Stimulated activated naive B cell treated with anti-CD40 and anti-IgM and Interleukin-4, amounts not matched to agents 10 μg/mL and 1 μg/mL and 100 μg/mL, for 72 hours (primary cell): ENCODE measurements at places on chromosomes 12 and 14.

GRCh38 chr14:31926652-31927347 is 150.3 kb upstream of the ARHGAP5 start:
- no peak for DNase-seq

DNA sequence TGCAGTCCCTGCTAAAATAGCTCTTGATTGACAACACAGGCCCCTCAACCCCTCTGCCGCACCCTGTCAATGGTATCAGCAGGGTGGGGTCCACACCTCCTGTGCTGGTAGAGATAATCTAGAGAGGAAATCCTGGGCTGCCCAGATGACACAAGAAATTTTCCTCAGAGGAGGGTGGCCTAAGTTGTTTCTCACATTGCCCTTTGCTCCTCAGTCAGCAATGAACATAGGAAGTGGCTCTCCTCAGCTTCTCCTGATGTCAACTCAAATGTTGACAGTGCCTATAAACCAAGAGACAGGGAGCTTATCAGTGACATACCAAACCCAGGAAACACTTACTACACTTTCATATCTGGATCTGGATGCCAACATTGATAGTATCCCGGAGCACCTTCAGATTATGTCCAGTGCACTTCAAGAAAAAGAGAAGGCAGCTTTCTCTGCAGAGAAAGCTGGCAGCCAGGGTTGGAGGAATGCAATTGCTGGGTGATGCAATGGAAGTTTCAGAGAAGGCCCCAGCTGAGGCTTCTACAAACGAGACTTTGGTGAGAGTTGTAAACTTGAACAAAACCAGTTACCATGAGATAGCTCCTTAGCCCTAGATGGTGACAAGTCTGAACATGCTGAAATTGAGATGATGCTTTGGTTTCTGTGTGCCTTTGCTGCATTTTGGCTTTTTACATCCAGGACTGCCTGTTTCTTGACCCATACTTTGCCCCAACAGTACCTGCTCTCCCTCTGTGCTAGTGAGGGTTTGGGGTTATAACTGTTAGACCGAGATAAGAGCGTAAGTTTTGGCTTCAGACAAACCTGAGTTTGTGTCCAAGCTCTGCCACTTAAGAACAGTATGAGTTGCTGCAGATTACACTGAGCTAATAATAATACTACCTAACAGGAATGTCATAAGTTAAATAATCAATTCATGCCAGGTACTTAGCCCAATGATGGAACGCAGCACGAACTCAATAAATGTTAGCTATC is 183.5 kb downstream of the NUAK1 start:
- no peak for DNase-seq

- no peak for DNase-seq
Observed at GRCh38 chr12:47814539-47815170, 5.0 kb downstream of the HDAC7 start.

DNA sequence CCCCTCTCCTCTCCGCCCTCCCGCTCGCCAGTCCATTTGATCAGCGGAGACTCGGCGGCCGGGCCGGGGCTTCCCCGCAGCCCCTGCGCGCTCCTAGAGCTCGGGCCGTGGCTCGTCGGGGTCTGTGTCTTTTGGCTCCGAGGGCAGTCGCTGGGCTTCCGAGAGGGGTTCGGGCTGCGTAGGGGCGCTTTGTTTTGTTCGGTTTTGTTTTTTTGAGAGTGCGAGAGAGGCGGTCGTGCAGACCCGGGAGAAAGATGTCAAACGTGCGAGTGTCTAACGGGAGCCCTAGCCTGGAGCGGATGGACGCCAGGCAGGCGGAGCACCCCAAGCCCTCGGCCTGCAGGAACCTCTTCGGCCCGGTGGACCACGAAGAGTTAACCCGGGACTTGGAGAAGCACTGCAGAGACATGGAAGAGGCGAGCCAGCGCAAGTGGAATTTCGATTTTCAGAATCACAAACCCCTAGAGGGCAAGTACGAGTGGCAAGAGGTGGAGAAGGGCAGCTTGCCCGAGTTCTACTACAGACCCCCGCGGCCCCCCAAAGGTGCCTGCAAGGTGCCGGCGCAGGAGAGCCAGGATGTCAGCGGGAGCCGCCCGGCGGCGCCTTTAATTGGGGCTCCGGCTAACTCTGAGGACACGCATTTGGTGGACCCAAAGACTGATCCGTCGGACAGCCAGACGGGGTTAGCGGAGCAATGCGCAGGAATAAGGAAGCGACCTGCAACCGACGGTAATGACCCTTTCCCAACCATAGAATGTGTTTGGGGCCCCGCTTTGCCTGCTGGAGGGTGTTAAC is 615 bp downstream of the CDKN1B start:
- DNase-seq: peak; percentile 9

DNA sequence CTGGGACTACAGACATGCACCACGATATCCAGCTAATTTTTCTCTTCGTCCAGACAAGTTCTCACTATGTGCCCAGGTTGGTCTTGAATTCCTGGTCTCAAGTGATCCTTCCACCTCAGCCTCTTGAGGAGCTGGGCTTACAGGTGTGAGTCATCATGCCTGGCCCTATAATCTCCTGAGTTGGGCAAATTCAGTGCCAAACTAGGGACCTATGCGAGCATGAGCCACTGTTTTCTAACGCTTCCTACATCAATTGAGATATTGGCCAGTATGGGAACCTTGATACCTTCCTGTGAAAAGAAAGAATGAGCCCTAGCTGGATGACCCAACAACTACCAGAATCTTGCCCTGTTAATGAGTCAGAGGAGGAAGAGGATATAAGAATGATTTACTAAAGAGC is 585.2 kb downstream of the C12orf50 start:
- DNase-seq: no peak

DNA sequence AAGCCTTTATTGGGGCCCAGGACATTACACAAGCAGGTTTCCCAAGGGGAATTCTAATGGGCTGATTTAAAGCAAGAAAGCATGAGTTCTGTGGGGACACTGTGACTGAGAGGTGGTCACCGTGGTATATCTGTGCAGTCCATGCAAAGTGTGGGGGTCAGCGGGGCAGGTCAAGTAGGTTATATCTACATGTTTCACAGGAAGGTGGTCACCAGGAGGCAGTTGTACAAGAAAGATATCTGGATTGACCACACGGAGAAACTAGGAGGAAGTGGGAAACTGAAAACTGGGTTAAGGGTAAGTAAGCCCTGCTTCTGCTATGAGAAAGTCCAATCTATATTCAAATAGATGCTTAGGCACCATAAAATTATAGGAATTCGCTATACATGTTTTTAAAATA is 77.8 kb upstream of the CNOT2 start:
- DNase-seq: no peak

GRCh38 chr12:72872238-72872887 is 600.2 kb downstream of the TRHDE start:
- no peak for DNase-seq

GRCh38 chr12:91140026-91140931 is 29.0 kb upstream of the LUM start:
- DNase-seq: no peak

DNA sequence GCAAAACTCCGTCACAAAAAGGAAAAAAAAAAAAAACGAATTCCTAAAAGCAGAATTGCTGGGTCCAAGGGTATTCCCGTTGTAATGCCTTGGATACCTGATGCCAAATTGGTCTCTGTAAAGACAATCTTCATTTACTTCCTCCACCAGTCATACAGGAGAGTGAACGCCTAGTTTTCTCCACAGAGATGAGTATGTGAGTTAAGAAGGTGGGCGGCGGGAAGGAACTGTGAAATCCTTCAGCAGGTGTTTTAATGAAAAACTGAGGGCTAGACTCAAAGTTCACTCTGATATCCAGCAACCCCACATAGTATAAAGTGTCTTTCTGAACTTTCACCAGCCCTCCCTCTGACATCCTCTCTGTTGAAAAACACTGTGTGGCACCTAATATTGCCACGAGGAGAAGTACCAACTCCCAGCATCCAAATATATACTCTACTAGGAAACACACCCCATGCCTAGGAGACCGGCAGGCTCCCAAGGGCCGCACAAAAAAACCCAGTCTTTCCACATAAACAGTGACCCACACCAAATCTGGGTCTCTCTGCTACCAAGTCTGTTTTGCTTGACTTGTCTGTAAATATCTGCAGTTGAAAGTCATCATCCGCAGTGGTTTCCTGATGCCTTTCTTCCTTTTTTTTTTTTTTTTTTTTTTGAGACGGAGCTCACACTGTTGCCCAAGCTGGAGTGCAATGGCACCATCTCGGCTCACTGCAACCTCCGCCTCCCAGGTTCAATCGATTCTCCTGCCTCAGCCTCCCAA is 30.3 kb upstream of the FOXN3 start:
- peak; percentile 32 for DNase-seq

- DNase-seq: no peak
Observed at GRCh38 chr12:85266356-85266755, 13.7 kb upstream of the ALX1 start.

GRCh38 chr14:99760817-99761216 is 32.4 kb upstream of the EML1 start:
- no peak for DNase-seq

GRCh38 chr12:49777800-49778748 is 36.7 kb downstream of the TMBIM6 start:
- DNase-seq: peak; percentile 35

- DNase-seq: no peak
Observed at GRCh38 chr12:67202678-67203012, 66.5 kb upstream of the CAND1 start.

- no peak for DNase-seq
Observed at GRCh38 chr12:43281563-43281962, 270.4 kb downstream of the ADAMTS20 start.
